ENCODE measurements at places on chromosomes 12 and 14.

DNA sequence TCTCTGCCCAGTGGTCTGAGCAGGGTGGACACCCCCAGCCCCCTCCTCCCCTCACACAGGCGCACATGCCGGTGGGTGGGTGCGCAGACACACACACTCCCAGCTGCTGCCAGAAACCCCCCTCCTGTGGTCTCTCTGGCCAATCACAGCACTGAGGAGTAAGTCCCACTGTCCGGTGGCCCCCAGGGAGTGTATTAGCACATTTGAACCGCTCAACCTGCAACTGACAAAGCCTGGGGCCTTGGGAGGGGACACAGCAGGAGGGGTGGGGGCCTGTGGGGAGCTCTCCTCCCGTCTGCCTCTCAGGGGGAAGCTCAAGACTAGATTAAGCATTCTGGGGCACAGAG, 11.7 kb downstream of the FIGNL2 start:
- no peak for DNase-seq

DNA sequence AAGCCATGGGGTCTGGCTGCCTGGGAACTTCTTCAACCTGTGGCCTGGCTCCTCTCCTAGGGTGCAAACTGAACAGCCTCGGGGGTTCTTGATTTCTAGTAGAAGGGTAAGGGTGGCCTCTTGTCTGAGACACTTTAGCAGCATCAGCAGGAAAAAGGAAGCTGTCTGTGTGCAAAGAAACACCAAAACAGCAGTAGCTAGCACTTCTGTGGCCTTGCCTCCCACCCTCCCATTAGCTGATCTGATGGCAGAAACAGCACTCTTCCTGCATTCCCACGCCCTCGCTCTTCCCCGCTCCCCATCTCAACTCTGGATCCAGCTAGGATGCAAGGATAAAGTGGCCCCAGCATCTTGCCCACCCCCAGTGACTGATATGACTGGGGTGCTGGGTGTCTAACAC, 20.7 kb downstream of the SLC7A8 start:
- DNase-seq: no peak

GRCh38 chr12:114682785-114683708, 928 bp downstream of the TBX3 start:
- no peak for DNase-seq

- DNase-seq: no peak
Observed at GRCh38 chr12:30047516-30048254, 263.9 kb upstream of the TMTC1 start.

DNA sequence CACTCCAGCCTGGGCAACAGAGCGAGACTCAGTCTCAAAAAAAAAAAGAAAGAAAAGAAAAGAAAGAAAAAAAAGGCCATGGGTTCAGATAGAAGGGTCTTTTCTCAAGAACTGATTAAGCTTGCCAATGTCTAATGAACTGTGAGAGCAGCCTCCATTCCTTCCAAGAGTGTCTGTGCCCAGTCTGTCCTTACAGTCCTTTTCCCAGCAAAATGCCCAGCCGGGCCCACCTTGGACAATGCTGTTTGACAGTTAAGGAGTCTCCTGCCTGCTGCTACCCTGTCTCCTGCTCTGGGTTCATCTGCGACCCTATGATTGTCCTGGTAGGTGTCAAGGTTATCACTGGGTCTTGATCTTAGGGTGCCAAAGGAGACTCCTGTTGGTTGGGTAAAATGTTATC, 21.4 kb downstream of the SYNE3 start:
- no peak for DNase-seq

- DNase-seq: no peak
Observed at GRCh38 chr14:100241279-100241678, 2.3 kb downstream of the YY1 start.

DNA sequence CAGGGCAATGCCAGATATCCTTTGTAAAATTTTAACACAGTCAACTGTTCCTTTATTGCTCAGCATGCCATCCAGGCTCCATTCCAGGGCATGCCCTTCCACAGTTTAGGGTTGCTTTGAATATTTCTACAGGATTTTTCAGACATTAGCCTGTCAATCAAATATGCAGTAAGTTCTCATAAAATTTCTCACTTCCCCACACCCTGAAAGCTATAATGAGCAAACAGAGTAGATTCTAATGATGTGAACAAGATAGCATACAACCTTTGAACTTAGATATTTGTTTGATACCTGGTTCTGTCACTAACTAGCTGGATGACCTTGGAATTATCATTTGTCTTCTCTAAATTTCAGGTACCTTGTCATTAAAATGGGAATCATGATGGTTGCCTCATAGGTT, 251.2 kb downstream of the SYT1 start:
- DNase-seq: no peak

DNA sequence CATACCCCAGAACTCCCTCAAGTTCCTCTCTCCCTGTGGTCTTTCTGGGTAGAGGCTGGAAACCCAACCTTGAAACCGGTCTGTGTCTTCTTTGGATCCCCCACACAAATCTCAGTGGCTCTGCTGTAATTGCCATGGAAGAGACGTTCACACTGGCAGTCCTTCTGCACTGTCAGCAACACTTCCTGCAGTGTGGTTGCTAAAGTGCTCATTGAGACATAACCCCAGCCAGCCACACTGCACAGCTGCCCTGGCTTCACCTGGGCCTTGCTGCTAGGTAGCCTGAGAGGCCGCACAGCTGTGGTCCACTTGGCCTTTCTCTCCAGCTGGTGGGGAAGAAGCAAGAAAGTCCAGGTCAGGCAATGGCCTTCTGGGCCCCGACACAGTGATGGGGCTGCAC, 2.4 kb downstream of the GZMH start:
- no peak for DNase-seq

DNA sequence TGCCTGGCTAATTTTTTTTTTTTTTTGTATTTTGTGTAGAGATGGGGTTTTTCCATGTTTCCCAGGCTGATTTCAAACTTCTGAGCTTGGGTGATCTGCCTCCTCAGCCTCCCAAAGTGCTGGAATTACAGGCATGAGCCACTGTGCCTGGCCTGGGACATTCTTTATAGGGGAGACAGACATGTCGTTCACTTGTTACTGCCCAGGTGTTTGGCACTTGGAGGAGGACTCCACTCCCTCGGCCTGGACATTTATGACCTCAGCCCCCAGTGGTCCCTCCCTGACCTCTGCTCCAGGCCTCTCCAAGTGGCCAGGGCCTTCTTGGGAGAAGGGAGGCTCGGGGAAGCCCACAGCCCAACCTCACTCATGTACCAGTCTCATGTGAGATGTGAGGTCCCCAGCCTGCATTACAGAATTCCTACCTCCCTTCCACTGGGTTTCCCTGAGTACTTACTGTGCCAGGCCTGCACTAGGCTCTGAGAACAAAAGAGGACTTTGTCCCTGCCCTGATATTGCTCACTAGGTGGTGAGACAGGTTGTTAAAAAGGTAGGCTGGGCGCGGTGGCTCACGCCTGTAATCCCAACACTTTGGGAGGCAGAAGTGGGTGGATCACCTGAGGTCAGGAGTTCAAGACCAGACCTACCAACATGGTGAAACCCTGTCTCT, 9.7 kb upstream of the POP5 start:
- DNase-seq: no peak

DNA sequence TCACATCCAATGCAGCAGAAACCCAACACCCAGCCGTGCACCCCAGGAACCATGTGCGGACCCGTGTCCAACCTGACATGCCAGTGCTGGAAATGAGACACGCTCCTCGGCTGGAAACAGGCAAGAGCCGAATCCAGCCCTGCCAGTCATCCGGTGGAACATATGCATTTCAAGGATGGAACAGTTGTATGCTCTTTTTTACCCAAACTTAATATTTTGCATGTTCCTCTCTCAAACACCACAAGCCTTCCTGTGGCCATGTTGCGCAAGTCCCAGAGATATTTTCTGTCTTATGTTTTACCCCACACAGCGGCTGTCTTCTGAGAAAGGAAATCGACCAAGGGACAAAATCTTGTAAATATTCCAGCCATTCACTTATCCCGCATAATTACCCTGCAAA, 196.9 kb downstream of the BCL11B start:
- no peak for DNase-seq

DNA sequence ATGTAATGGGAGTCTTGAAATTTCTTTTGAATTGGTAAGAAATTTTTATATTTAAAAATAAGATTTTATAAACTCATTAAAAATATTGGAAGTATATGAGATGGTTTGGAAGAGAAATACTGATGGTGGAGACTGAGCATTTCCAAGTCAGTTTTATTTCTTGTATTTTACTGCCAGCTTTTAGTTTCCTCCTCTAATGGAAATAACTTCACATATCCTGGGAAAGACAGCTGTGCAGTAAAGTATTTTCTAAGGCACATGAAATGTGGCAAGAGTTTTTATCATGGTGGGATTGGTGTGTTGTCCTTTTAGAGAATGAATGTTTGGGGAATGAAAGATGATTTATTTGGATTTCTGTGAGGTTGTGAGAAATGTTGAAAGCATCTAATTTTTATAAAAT, 346.9 kb upstream of the RGS6 start:
- no peak for DNase-seq

DNA sequence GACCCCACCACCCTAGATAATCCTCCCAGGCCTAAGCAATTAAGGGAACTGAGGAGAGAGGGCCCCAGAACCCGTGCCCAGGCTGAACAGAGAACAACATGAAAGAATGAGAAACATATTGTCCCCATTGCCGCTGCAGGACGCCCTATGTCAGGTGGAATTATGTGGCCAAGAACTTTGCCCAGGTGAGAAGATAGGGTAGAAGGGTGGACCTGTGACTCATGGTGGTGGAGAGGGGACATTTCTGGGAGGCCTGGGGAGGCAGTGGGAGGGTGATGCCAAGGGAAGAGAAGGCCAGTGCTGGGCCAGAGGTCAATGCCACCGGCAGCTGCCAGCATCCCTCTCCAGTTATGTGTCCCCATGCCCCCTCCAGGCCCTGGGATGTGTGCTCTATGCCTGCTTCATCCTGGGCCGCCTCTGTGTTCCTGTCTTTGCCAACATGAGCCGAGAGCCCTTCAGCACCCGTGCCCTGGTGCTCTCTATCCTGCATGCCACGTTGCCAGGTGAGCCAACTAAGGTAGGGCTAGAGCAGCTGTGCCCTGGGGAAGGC, 15.5 kb downstream of the SOAT2 start:
- no peak for DNase-seq

DNA sequence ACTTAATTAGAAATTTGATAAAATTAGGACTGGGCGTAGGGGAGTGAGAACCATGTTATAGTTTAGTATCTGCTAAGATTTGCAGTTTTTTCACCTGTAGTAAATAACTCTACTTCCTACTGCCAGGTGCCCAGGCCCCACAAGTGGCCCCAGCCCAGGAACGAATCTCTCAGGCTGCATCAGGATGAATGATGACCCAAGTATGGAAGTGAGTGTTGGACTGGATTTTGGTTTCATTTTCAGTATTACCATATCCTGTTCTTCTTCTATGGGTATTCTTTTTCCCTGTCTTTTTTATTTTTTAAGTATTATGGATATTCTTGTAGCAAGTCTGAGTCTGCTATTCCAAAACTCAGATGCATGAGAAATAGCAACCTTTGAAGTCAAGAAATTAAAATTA, 120.3 kb upstream of the BCAT1 start:
- no peak for DNase-seq

DNA sequence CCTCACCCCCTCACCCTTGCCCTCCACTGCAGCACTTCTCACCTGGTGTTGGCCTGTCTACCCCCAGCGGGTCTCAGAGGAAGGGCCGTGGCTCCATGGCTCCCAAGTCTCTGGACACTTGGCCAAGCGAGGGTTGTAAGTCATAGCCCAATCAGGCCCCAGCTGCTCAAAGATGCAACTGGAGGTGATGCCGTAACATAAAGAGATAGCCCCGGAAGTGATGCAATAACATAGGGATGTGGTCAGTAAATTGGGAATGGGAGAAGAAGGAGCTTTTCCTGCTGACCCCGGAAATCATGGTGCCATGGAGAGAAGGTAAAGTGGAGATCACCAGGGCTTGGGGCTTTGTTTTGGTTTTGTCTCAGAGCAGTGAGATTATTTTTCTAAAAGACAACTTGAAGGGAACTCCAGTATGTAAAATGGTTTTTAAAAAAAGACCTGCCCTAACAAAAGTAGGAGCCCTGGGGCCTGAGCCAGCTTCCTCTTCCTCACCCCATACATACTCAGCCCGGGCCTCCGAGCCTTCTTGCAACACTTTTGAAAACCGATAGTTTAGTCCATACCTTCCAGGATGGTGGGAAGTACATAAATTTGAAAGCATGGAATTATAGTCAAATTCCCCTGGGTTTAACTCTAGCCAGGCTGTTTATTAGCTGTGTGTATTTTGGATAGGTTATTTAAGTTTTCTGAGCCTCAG, 212.5 kb downstream of the CRADD start:
- DNase-seq: no peak

Measured in CD4-positive, alpha-beta T cell treated with Interleukin-4 for 1 hour (primary cell).